ENCODE measurements at places on chromosomes 1 and 21. TPM values are rescaled to one million over a fixed set of nuclear protein-coding genes. Genes with fewer than 3 reads are reported as not detected.

Gene RNASEL
- total RNA-seq = 10.8 TPM

Gene GJC2
- 1.3 TPM for total RNA-seq

Gene ZNF593OS
- total RNA-seq = not detected

Gene TDRD5
- 5.7 TPM for total RNA-seq

Gene KCNK1
- 5.2 TPM for total RNA-seq

Gene NRIP1
- total RNA-seq = 82.0 TPM

Gene VWA1
- total RNA-seq = 13.0 TPM

Gene TMEM82
- total RNA-seq = not detected

Gene SPATA45
- not detected for total RNA-seq

Gene CYP4A22
- 0.66 TPM for total RNA-seq

Gene YOD1
- 9.2 TPM for total RNA-seq

Gene CD1B
- total RNA-seq = not detected

GRCh38 chr1:173444757-173445156 lies 32.4 kb upstream of the PRDX6 start:
- H3K4me1 ChIP-seq = no peaks in the 10 kb centered on the region
- no peaks in the 10 kb centered on the region for H3K27me3 ChIP-seq
- DNase-seq = no peak
- no peak overlapping the region for H3K4me3 ChIP-seq
- H3K36me3 ChIP-seq = no peaks in the 10 kb centered on the region

GRCh38 chr1:243343970-243344937 lies 88.4 kb downstream of the SDCCAG8 start:
- no peak for DNase-seq
- H3K27ac ChIP-seq = no peak overlapping the region
- H3K36me3 ChIP-seq = no peaks in the 10 kb centered on the region
- H3K27me3 ChIP-seq = no peaks in the 10 kb centered on the region
- H3K4me3 ChIP-seq = no peak overlapping the region

GRCh38 chr1:222373216-222373615 lies 174.7 kb downstream of the HHIPL2 start:
- H3K4me3 ChIP-seq = no peak overlapping the region
- H3K27ac ChIP-seq = no peak overlapping the region
- DNase-seq = no peak

DNA sequence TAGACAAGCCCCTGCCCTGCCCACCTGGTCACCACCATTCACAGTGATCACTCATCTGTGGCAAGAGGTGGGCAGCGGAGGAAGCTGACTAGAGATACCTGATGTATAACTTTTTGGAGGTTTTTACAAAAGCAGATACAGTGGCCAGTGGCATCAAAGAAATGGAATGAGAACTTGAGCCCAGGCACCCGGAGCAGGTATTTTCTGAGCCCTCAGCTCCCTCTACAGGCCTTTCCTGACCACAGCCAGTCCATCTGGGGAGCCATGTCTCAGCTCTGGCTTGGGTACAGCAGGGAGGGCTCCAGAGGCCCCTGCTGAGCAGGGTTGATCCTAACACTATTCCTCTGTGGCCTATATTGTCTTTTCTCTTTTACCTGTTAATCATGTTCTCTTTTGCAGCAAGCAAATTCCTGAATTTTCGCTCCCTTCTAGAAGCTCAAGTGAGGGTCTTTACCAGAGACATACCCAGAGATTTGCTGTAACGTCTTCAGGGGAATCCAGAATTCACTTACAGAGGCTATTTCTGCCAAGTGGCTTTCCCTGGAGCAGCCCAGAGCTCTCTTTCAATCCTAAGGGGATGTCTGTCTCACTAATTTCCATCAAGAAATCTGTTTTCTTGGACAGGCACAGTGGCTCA lies 27.3 kb downstream of the GPR157 start:
- H3K36me3 ChIP-seq = peaks cover 7% of the 10 kb centered on the region
- H3K4me3 ChIP-seq = no peak overlapping the region
- H3K4me1 ChIP-seq = no peaks in the 10 kb centered on the region
- no peak overlapping the region for H3K27ac ChIP-seq
- DNase-seq = no peak

DNA sequence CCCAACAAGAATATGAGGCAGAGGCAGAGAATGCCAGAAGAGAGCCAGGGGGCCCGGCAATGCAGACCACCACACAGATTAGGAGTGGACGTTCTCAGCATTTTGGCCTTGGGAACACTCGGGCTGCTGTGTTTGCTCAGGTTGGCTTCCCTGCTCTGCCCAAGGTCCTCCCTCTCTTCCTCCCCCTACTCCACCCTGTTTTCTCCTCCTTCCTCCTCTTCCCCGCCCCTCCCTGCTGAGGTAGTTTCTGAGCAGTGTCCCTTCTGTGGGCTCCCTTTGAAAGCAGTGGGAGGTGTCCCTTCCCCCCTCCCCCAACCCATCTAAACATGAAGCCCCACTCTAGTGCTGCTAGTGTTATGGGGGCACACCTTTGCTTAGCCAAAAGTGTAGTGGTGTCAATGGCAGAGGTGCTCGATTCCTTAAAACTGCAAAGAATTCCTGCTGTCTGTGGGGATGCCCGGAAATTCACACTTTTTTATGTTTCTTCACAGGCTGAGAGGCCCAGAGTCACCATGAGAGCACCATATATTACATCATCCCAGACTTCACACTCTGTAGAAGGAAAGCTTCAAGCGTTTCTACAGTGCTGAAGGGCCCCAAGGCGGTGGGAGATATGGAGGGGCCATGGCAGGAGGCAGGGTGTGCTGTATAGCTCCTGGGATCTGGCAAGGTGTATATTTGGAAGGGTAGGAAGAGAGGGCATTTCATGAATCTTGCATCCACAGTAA lies at the start of gene HHIPL2:
Gene HHIPL2, minus strand, starts transcription at position 161 of the 728 bp plus-strand sequence. Its CDS starts 60 bp downstream, at position 101.
- no peaks in the 10 kb centered on the region for H3K27me3 ChIP-seq
- H3K4me1 ChIP-seq = no peaks in the 10 kb centered on the region
- H3K36me3 ChIP-seq = no peaks in the 10 kb centered on the region
- no peak within 1 kb of the TSS for H3K4me3 ChIP-seq
- no peak for DNase-seq

GRCh38 chr1:184803180-184803492 lies 48.5 kb upstream of the EDEM3 start:
- H3K4me3 ChIP-seq = no peak overlapping the region
- no peaks in the 10 kb centered on the region for H3K36me3 ChIP-seq
- no peak for DNase-seq
- no peak overlapping the region for H3K27ac ChIP-seq
- no peaks in the 10 kb centered on the region for H3K4me1 ChIP-seq
- H3K27me3 ChIP-seq = no peaks in the 10 kb centered on the region

DNA sequence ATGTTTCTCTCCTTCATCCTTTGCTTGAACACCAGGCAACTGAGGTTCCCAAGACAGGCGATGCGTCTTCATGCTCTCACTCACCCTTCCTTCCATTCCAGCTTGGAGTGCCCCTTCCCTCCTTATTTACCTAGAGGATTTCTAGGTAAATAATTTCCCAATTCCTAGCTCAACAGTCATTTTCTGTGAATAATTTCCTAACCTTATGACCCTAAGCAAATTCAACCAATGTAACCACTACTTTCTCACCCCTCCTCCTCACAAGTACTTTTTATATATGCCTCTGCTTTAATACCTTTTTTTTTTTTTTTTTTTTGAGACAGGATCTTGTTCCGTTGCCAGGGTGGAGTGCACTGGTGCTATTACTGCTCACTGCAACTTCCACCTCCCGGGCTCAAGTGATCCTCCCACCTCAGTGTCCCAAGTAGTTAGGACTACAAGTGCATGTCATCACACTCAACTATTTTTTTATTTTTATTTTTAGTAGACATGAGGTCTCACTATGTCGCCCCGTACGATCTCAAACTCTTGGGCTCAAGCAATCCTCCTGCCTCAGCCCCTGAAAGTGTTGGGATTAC lies 86.7 kb downstream of the USP24 start:
- peaks cover 19% of the 10 kb centered on the region for H3K36me3 ChIP-seq
- H3K27me3 ChIP-seq = no peaks in the 10 kb centered on the region
- no peak overlapping the region for H3K4me3 ChIP-seq

GRCh38 chr21:17492415-17493168 lies 20.3 kb upstream of the CXADR start:
- peak overlapping the region; percentile 39 for H3K27ac ChIP-seq
- no peak for DNase-seq

- no peaks in the 10 kb centered on the region for H3K27me3 ChIP-seq
- H3K36me3 ChIP-seq = no peaks in the 10 kb centered on the region
- H3K4me1 ChIP-seq = no peaks in the 10 kb centered on the region
- no peak for DNase-seq
- H3K4me3 ChIP-seq = no peak overlapping the region
Observed at GRCh38 chr1:176119549-176119948, 87.5 kb downstream of the COP1 start.

- no peaks in the 10 kb centered on the region for H3K4me1 ChIP-seq
- no peaks in the 10 kb centered on the region for H3K36me3 ChIP-seq
- no peak for DNase-seq
- no peaks in the 10 kb centered on the region for H3K27me3 ChIP-seq
- H3K27ac ChIP-seq = no peak overlapping the region
- no peak overlapping the region for H3K4me3 ChIP-seq
Observed at GRCh38 chr1:234881893-234882771, 246.5 kb downstream of the TOMM20 start.

- H3K27me3 ChIP-seq = no peaks in the 10 kb centered on the region
- H3K27ac ChIP-seq = no peak overlapping the region
- H3K4me3 ChIP-seq = no peak overlapping the region
- no peaks in the 10 kb centered on the region for H3K36me3 ChIP-seq
- DNase-seq = no peak
- no peaks in the 10 kb centered on the region for H3K4me1 ChIP-seq
Observed at GRCh38 chr1:174114788-174115448, 44.4 kb upstream of the RABGAP1L start.

GRCh38 chr1:15249081-15249480 lies 2.1 kb downstream of the FHAD1 start:
- H3K27me3 ChIP-seq = no peaks in the 10 kb centered on the region
- H3K36me3 ChIP-seq = no peaks in the 10 kb centered on the region
- no peak for DNase-seq
- no peak overlapping the region for H3K4me3 ChIP-seq

All from breast epithelium (tissue), 4 donors.